NCI-H1417 treated with DMSO at 0.1 percent for 48 hours (cell line): ENCODE measurements at places on chromosomes 1 and 21.
A peak's percentile ranks its signal among the peaks of the same experiment; 100 is the strongest.

DNA sequence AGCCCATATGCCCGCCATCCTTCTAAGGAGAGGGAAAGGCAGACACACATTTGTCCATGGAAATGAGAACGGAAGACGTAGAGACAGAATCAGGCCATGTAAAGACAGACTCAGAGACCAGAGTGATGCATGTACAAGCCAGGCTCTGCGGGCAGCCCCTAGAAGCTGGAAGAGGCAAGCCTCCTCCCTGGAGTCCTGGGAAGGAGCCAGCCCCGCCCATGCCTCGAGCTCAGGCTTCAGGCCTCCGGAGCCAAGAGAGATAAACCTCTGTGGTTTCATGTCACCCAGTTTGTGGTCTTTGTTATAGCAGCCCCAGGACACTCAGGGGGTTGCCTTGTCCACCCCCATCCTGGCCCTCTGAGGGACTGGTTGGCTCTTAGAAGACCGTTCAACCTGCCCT, 11.6 kb downstream of the PDE9A start:
- no peak for DNase-seq

- DNase-seq, result no peak
Measured at GRCh38 chr1:112714313-112715263, 544 bp downstream of the PPM1J start.

GRCh38 chr1:174497478-174497877, 49.7 kb downstream of the GPR52 start:
- DNase-seq, result no peak

- DNase-seq, result no peak
Measured at GRCh38 chr1:157112186-157112867, 12.7 kb upstream of the ETV3L start.

GRCh38 chr1:207084701-207085180, 3.9 kb upstream of the C4BPB start:
- DNase-seq, result no peak

GRCh38 chr1:159554696-159555095, 18.9 kb upstream of the OR10J5 start:
- no peak for DNase-seq

GRCh38 chr1:22038036-22038435, 14.5 kb upstream of the CDC42 start:
- DNase-seq, result no peak

DNA sequence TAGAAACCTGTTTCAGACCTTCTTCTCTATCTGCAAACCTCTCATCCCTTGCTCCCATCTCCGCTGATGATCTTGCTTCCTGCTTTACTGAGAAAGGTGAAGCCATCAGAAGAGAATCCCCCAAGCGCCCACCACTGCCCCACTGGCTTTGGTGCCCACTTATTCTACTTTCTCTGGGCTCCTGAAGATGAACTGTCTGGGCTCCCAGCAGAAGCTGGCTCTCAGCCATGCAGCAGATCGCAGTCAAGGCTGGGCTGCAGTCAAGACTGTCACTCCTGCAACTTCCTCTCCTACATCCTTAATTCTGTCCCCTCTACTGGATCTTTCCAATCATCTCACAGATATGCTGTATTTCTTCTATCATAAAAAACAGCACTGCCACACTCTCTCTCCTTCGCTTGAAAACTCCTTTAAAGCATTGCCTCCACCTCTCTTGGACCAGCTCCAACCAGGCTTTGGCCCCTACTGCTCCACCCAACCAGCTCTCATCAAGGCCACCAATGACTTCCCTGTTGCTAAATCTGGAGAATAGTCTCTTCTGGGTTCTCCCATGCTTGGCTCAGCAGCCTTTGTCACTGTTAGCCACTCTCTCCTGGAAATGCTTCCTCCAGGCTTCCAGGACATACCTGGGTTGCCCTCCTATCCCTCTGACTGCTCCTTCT, 25.8 kb downstream of the TRIM62 start:
- DNase-seq, result no peak

DNA sequence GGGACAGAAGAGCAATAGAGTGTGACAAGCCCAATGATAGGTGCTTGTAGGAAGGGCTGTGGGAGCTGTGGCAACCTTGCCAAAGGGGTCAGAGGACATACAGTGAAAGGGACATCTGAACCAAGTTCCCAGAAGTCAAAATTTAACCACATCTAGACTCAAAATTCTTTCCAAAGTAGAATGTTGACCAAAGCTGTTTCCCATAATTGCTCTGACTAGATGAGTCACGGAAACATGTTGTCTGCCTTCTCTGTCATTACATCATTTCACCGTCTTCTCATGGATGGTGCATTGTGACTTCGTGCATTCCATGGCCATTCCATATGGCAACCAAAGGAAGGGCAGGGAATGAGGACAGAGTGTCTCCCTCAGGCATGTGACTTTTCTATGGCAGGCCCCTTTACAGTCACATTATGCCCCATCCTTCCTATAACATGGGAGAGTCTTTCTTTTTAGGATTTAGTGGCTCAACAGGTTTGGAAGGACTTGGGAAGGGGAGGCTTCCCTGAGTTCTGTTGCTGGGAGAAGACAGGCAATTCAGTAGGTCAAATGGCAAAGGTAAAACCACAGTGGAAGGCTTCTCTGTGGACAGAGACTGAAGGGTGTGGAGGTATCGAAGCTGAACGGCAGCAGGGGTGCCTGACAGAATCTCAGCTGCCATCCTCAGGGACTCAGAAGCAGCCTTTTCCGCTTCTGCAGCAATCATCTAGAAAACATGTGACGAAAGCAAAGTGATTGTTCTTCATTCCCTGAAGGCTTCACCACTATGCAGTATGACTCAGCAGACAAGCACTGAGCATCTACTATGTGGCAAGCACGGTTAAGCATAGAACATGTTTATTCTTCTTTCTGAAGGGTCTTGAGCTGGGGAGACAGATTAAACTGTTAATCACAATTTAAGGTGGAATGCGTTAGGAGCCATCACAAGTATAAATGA, 24.7 kb downstream of the NPHS2 start:
- no peak for DNase-seq

DNA sequence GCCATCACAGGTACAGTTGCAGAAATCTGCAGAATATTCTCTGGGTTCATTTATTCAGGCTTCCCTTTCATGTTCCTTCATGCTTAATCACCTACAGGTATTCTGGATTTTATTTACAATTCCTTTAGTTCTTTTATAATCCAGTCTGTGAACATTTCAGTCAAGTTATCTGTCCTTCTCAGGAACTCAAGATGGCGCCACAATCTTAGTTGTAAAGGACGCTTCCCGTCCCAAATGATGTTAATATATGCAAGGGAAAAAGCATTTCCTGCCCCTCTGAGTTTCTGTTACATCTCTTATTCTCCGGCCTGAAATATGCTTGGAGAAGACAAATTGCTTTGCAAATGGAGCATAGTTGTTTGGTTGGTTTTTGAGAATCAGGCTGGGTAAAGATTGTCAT, 19.3 kb downstream of the F3 start:
- DNase-seq, result no peak

DNA sequence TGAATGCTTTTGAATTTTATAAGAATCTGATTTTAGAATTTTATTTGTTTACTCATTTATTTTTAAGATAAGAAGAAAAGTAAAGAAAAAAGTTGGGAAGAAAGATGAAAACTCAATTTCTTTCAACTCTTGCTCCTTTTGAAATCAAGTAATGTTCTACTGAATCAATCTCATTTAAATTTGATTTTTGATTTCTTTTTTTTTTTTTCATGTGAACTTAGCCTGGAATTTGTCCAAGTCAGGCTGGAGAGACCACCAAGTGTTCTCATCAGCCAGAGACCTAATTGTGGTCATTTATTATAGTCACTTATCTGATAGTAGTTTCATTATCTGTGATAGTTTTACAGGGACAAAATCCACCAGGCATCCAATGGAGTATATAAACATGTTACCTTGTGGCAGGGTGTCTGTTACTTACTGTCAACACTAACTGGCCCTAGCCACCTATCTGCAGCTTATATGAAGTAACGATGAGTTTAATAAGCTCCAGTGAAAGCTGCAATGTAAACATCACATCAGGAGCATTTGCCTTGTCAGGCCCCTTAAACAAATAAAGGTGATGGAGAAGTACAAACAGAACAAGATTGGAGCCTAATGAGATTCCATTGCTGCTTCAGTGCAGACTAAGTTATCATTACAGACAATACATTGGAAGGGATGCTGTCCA, 39.2 kb downstream of the HLX start:
- peak; percentile 66 for DNase-seq

DNA sequence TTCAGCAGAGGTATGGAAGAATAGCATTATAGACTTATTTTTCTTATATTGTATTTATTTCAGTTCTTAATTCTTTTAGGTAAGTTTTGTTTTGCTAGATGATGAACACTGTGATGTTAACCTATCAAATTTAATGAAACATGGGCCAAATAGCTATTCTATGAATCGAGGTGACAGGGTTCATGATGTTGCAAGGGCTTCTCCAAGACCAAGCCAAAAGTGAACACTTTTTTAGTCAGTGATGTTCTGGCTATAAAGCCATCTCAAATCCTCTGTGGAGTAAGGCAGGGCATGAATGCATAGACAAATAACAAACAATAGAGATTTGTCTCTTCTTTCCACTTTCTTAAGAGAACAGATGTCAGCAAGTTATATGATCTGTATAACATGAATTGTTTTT, 26.7 kb downstream of the C1orf146 start:
- DNase-seq, result no peak

- no peak for DNase-seq
Measured at GRCh38 chr1:44808063-44808937, at the start of gene BTBD19. Gene BTBD19 (plus strand): TSS chr1:44808523. CDS start chr1:44808821, 298 bp downstream.

DNA sequence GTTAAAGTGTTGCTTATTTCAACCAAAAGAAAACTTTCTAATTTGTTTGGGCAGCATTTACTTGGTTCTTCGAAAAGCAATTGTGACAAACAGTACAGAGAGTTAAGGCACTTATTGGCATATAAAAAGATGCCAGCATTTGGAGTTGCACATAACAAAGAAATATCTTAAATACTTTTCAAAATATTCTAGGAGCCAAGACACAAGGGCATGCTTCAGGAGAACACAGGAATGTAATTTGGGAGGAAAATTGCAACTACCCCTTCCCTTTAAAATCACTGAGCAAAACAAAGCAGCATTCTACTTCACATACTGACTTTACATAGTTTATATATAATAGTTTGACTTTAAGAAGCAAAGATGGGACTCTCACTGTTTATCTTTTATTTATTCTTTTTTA, 4.6 kb upstream of the TIE1 start:
- DNase-seq, result no peak

DNA sequence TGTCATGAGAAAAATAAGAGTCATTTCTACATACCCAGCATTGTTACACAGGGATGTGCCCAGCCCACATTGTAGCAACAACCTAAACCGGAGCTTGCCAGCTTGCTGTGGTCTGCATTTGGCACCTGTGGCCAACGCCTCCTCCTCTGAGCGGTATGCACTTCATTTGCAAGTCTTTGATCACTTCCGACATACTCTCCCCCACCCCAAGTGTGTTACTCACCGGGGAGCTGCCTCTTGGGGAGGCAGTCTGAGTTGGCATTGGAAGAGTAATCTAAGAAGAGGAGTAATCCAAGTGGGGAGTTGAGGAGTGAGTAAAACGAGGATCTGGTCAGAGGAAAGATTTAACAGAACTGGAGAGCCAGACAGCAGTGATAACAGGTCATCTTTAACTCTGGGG, 3.8 kb downstream of the BCL9 start:
- no peak for DNase-seq

DNA sequence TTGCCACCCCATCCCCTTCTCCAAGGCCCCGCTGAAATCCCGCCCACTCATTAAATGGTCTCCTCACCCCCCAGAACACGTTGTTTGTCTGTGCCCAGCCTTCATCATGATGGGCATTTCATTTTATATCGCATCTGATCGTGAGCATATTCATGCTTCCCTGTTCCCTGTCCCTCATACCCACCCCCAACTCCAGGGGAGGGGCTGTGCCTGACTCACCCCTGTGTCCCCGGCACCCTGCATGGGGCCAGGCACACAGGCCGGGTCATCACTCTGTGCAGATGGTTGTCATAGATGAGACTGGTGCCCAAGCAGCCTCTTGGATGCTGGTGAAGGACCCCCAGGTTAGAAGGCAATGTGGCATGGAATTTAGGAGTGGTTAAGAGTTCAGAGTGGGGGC, 11.0 kb downstream of the CAMK2N1 start:
- no peak for DNase-seq

- no peak for DNase-seq
Measured at GRCh38 chr1:2623571-2624337, 9.1 kb downstream of the MMEL1 start.

GRCh38 chr21:16792101-16792500, 720.7 kb upstream of the CXADR start:
- DNase-seq, result no peak

DNA sequence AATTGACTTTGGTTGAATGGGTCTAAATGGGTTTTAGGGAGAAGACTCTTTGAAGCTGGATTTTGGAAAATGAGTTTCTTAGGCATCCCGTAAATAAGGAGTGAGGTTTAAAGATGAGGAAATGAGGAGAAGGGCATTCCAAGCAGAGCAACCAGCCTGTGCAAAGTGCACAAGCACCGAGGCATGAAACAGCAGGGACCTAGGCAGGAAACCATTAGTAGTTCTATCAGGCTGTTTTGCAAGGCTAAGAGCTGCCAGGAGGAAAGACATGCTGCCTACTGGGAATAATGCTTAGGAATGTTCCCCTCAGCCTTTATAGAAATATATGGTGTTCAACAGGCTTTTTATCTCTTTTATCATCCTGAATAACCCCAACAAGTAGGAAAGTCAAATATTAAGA, 153.1 kb upstream of the FGGY start:
- DNase-seq, result no peak

- DNase-seq, result no peak
Measured at GRCh38 chr1:115301438-115302020, 36.5 kb downstream of the NGF start.

DNA sequence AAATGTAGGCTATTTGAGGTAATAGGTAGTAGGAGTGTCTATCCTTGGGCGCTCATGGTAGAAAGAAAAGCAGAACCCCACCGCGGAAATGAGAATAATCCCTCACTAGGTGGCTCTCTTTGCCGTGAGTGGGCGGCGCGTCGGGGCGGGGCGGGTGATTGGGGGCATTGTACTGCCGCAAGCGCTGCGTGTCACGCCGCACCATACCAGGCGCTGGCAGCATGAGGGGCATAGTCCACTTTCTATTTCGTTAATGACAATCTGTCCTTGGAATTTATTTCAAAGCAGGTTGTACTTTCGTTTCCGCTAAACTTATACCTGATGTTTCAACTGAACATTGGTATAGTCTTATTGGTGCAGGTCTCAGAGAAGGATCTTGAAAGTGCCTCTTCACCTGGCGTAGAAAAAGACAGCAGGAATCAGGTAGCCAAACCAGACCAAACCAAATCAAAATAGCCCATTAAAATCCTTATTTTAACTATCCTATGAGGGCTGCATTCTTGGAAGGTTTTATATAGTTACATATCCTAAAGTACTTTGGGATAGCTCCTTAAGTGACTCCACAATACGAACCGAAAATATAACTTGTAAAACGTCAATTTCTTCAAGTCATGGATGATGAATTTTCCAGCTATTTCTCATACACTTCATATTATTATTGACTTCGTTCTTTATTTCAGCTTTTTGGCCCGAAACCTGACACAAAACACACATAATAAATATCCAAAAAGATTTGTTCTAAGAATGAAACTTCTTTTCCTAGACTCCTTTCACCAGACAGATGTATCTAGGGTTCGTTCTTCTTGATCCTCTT, 1.9 kb upstream of the SMG7 start:
- peak; percentile 30 for DNase-seq
